Fibroblast of lung (primary cell): ENCODE measurements at places on chromosomes 12 and 14. TPM values are rescaled to one million over a fixed set of nuclear protein-coding genes. Genes with fewer than 3 reads are reported as not detected.

GRCh38 chr12:58529114-58529665 is 391.1 kb downstream of the LRIG3 start:
- H3K4me1 ChIP-seq = peaks cover 21% of the 10 kb centered on the region
- peak; percentile 84 for DNase-seq
- H3K27ac ChIP-seq = peak overlapping the region; percentile 80
- H3K27me3 ChIP-seq = no peaks in the 10 kb centered on the region

DNA sequence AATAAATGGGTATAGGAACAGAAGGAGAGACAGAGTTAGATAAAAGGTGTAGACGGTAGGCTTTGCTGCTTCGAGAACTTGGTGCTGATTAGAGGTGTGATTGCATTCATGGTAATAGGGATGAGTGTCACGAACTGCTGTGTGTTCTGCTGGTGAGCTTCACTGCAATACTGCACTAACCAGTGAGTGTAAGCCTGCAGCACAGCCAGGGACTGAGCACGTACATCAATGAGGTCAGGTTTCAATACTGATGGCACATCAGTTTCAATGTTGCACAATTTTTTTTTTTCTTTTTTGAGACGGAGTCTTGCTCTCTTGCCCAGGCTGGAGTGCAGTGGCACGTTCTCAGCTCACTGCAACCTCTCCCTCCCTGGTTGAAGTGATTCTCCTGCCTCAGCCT is 24.9 kb upstream of the EDDM3A start:
- no peak for DNase-seq
- no peaks in the 10 kb centered on the region for H3K36me3 ChIP-seq
- no peak overlapping the region for H3K27ac ChIP-seq
- H3K4me3 ChIP-seq = no peak overlapping the region
- no peaks in the 10 kb centered on the region for H3K4me1 ChIP-seq
- no peaks in the 10 kb centered on the region for H3K27me3 ChIP-seq

- no peaks in the 10 kb centered on the region for H3K4me1 ChIP-seq
- peak; percentile 67 for DNase-seq
- H3K4me3 ChIP-seq = no peak overlapping the region
- no peaks in the 10 kb centered on the region for H3K27me3 ChIP-seq
- no peaks in the 10 kb centered on the region for H3K36me3 ChIP-seq
- no peak overlapping the region for H3K27ac ChIP-seq
Observed at GRCh38 chr14:54322246-54322645, 74.6 kb upstream of the CDKN3 start.

The TPH2 gene
- total RNA-seq = not detected in 2 replicates

The SYT1 gene
- 0.51 and 2.1 TPM in 2 replicates for total RNA-seq

- H3K27ac ChIP-seq = peak overlapping the region; percentile 83
- peak; percentile 24 for DNase-seq
- no peak overlapping the region for H3K4me3 ChIP-seq
- H3K4me1 ChIP-seq = peaks cover 21% of the 10 kb centered on the region
- no peaks in the 10 kb centered on the region for H3K36me3 ChIP-seq
Observed at GRCh38 chr12:75951399-75952278, 79.9 kb downstream of the PHLDA1 start.

DNA sequence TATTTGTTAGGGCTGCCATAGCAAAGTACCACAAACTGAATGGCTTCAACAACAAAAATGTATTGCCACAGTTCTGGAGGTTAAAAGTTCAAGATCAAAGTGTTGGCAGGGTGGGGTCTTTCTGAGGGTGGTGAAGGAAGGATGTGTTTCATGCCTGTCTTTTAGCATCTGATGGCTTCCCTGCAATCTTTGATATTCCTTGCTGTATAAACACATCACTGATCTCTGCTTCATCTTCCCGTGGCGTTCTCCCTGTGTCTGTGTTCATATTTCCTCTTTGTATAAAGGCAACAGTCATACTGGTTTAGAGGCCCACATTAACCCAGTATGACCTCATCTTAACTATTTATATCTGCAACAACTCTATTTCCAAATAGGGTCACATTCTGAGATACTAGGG is 167.5 kb downstream of the BTG1 start:
- peak; percentile 35 for DNase-seq
- H3K4me1 ChIP-seq = no peaks in the 10 kb centered on the region

GRCh38 chr14:52052288-52052943 is 16.4 kb downstream of the NID2 start:
- H3K4me1 ChIP-seq = peaks cover 41% of the 10 kb centered on the region
- no peaks in the 10 kb centered on the region for H3K27me3 ChIP-seq
- peak; percentile 90 for DNase-seq
- H3K4me3 ChIP-seq = no peak overlapping the region

The PELI2 gene
- total RNA-seq = 28.5 and 29.2 TPM in 2 replicates

The TBX3 gene
- total RNA-seq = 39.5 and 66.4 TPM in 2 replicates

The ADAM21 gene
- 0.51 and 0.66 TPM in 2 replicates for total RNA-seq

GRCh38 chr12:106315523-106315922 is 13.0 kb downstream of the TCP11L2 start:
- H3K27ac ChIP-seq = no peak overlapping the region
- DNase-seq = no peak
- no peaks in the 10 kb centered on the region for H3K27me3 ChIP-seq
- H3K4me3 ChIP-seq = no peak overlapping the region
- no peaks in the 10 kb centered on the region for H3K36me3 ChIP-seq

The MYF6 gene
- total RNA-seq = under 0.01 TPM in 1 of 2 replicates, not detected in the other

GRCh38 chr12:10771132-10771733 is 31.2 kb downstream of the TAS2R7 start:
- peak; percentile 66 for DNase-seq
- H3K4me1 ChIP-seq = no peaks in the 10 kb centered on the region
- H3K27me3 ChIP-seq = peaks cover 8% of the 10 kb centered on the region
- no peak overlapping the region for H3K27ac ChIP-seq

The PPFIA2 gene
- total RNA-seq = 0.26 and 2.1 TPM in 2 replicates

The CALM1 gene
- total RNA-seq = 269 and 632 TPM in 2 replicates

DNA sequence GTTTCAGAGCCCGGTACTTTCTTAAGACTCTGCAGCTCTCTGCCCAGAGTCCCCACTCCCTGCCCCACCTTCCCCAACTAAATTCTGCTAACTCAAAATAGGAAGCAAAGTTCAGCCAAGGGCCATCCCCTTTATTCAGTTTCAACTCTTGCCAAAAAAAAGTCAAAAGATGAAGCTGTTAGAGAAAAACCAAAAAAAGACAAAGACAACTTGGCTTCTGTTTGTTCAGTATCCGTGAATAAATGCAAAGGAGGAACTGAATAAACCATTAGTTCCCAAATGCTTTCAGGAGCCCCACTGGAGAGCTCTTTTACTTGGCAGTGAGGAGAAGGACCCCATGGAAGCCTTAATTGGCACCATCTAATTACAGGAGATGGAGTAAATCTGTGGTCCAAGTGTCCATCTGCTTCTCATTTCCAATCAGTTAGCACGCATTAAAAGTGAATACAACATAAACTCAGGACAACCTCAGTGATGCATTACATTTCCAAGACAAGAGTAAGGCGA is 155.4 kb upstream of the GZMB start:
- no peak overlapping the region for H3K4me3 ChIP-seq
- no peaks in the 10 kb centered on the region for H3K4me1 ChIP-seq
- no peaks in the 10 kb centered on the region for H3K36me3 ChIP-seq
- no peak for DNase-seq
- no peak overlapping the region for H3K27ac ChIP-seq

DNA sequence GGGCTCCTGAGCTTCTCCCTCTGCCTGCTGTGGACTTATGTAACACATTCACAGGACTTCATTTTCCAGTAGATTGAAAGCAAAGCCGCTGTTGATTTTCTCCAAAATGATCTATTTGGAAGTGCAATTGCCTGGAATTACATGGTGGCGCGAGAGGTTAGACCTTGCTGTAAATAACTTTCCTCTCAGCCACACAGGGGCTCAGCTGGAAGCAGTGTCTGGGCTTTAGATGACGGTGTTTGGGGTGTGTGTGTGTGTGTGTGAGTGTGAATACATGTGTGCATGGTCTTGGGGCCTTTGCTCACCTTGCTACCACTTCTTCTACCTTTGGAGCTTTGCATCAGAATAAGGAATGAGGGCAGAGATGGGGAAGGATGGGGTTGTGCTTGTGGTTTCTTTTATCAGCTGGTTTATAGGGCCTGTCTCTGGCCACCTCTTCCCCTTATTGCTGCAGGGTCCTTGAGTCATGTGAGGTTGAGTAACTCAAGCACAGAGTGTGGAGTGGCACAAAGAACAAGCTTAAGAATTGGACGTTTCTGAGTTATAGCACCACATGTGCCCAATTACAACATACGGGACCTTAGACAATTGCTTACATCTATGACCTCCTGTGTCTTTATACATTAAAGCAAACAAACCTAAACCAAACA is 280.6 kb downstream of the NRXN3 start:
- no peaks in the 10 kb centered on the region for H3K4me1 ChIP-seq
- no peak for DNase-seq
- H3K27ac ChIP-seq = no peak overlapping the region
- H3K4me3 ChIP-seq = no peak overlapping the region
- no peaks in the 10 kb centered on the region for H3K36me3 ChIP-seq
- no peaks in the 10 kb centered on the region for H3K27me3 ChIP-seq

DNA sequence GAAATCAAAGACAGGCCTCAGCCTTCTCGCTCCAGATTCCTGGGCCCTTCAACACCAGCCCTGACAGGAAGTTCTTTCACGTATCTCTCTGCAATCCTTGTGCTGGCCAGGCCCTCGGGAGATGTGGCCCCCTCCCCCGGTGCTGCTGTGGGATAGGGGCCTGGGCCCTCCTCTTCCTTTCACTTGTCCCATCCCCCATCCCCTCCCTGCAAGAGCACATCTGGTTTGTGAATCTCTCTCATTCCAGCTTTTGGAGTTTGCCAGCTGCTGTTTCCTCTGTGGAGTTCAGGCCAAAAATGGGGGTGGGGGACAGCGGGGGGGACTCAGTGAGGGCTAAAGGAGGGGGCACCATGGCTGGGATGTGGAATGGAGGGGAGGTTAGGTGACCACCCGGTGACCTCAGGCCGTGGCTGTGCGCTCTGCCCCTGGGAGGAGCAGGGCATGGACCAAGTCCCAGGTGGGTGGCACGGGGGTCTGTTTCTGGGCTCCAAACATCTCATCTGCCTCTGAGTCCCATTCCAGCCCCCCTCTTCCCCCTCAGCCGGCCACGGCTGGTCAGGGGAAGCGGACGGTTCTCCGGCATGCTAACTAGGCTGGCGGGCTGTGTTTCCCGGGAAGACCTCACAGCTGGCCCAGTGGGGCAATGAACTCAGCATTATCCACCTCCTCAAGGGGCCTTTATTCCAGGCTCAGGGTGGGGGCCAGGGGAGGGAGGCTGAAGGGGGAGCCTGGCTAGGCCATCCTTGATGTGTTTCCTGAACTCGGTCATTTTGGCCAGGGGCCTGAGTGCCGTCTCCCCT is 7.4 kb downstream of the LRP1 start:
- peak; percentile 45 for DNase-seq
- H3K27ac ChIP-seq = peak overlapping the region; percentile 85
- no peaks in the 10 kb centered on the region for H3K27me3 ChIP-seq
- H3K4me1 ChIP-seq = peaks cover 74% of the 10 kb centered on the region
- peaks cover 16% of the 10 kb centered on the region for H3K36me3 ChIP-seq

DNA sequence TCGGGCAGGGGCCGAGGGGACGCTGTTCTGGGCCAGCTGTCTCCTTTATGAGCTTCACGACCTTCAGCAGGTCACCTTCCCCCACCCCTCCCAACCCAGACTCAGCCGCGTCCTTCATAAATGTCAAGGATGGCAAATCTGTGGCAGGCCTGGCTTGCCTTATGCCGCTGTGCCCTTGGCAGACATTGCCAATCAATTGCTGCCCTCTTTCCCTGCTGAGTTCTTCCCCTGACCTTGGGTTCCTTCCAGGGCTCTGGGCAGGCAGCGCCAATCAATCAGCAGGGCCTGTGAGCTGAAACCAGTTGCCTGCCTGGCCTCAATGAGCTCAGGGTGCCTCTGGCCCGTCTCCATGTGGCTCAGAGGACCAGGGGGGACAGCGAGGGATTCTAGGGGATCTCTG is 7.7 kb downstream of the FAM222A start:
- H3K27me3 ChIP-seq = peaks cover 27% of the 10 kb centered on the region
- no peaks in the 10 kb centered on the region for H3K4me1 ChIP-seq
- no peaks in the 10 kb centered on the region for H3K36me3 ChIP-seq
- no peak overlapping the region for H3K27ac ChIP-seq

DNA sequence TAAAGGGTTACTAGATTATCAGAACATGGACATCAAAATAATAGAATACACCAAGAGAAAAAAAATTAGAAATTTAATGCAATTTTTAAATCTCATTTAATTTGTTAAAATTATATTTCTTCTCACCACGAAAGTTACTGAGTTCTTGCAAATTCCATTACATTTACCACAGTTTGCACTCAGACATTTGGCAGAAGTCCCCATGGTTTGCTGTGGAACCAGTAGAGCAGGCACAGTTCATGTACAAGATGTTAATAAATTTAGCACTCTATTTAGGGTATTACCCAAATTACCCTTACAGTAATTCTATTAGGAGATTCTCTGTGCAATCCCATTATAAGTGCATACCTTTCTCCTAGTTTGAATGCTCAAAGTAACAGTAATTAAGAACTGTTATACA is 9.7 kb downstream of the SCN8A start:
- no peaks in the 10 kb centered on the region for H3K27me3 ChIP-seq
- H3K4me1 ChIP-seq = no peaks in the 10 kb centered on the region
- no peak overlapping the region for H3K27ac ChIP-seq
- H3K4me3 ChIP-seq = no peak overlapping the region

DNA sequence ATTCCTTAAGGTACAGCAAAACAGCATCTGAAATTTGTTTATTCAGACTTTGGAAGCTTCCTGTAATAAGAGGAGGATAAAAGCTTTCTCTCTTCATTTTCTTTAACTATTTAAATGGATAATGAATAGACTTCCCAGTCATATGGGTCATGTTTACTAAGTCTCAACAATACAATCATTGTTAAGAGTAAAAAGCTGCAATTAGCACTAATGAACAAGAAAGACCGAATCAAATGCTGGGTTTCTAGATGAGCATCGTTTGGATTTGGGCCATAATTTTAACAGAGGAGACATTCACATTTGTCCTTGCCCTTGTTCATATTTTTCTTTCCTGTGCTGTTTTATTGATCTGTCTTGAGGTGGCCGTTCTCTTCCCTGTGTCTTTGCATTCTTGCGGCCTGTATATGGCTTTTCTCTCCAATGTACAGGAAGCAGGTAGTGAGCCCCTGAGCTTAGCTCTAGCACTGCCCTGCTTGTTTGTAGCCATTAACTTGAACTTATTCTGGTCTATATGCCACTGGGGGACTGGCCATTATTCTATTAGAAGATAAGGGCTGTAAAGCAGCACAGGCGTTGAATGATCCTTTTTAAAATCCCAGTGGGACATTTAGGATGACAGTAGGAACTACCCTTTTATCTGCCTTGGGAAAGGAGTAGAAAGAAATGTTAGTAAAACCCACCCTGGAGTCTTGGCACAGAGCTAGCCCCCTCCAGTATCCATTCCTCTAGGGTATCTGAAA is 34.6 kb downstream of the ABHD12B start:
- no peaks in the 10 kb centered on the region for H3K27me3 ChIP-seq
- no peak overlapping the region for H3K4me3 ChIP-seq
- peaks cover 2% of the 10 kb centered on the region for H3K36me3 ChIP-seq
- no peak overlapping the region for H3K27ac ChIP-seq
- H3K4me1 ChIP-seq = no peaks in the 10 kb centered on the region

- no peaks in the 10 kb centered on the region for H3K36me3 ChIP-seq
- H3K4me1 ChIP-seq = no peaks in the 10 kb centered on the region
- DNase-seq = no peak
- peaks cover 35% of the 10 kb centered on the region for H3K27me3 ChIP-seq
Observed at GRCh38 chr12:109711596-109712461, 1.8 kb upstream of the FAM222A start.

GRCh38 chr12:121717041-121717699 is 4.6 kb downstream of the TMEM120B start:
- H3K4me3 ChIP-seq = no peak overlapping the region
- H3K27ac ChIP-seq = peak overlapping the region; percentile 55
- DNase-seq = peak; percentile 98
- H3K4me1 ChIP-seq = peaks cover 15% of the 10 kb centered on the region
- no peaks in the 10 kb centered on the region for H3K36me3 ChIP-seq
- no peaks in the 10 kb centered on the region for H3K27me3 ChIP-seq
